Posterior vena cava (tissue), 2 donors: ENCODE measurements at places on chromosomes 16 and 17.

DNA sequence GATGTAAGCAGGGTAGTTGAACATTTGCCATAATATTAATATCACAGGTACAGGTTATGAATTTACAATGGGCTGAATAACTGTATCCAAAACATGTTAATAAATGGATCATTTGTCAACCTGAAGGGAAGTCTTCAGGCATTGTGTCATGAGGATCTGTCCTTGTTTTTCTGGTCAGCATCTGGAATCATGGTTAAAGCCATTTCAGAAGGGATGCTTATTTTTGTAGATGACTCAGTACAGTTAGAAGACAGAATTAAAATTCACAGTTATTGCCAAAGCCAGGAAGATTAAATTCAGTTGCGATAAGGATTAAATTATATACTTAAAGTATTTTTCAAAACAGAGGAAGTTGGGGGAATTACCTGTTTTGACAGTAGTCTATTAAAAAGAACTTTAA, 8.0 kb downstream of the PSMD11 start:
- DNase-seq, result no peak

- no peak for DNase-seq
Measured at GRCh38 chr16:1291576-1291974, 17.9 kb upstream of the UBE2I start.

GRCh38 chr16:78988361-78988969, 612.1 kb downstream of the MAF start:
- DNase-seq, result no peak

GRCh38 chr16:81646561-81646960, 132.5 kb upstream of the PLCG2 start:
- DNase-seq, result no peak

DNA sequence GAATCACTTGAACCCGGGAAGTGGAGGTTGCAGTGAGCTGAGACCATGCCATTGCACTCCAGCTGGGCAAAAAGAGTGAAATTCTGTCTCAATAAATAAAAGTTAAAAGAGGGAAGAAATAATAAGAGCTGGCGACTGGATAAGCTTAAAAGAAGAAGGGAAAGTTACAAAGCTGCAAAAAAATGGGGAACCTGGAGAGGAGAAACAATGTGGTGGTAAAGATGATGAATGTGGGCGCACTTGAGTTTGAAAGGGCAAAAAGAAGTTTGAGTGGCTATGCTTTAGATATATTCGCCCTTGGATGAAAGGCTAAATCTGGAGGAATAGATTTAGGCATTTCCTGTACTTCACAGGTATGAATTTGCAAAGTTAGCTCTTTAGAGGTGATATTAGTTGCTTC, 53.0 kb upstream of the YPEL2 start:
- no peak for DNase-seq

DNA sequence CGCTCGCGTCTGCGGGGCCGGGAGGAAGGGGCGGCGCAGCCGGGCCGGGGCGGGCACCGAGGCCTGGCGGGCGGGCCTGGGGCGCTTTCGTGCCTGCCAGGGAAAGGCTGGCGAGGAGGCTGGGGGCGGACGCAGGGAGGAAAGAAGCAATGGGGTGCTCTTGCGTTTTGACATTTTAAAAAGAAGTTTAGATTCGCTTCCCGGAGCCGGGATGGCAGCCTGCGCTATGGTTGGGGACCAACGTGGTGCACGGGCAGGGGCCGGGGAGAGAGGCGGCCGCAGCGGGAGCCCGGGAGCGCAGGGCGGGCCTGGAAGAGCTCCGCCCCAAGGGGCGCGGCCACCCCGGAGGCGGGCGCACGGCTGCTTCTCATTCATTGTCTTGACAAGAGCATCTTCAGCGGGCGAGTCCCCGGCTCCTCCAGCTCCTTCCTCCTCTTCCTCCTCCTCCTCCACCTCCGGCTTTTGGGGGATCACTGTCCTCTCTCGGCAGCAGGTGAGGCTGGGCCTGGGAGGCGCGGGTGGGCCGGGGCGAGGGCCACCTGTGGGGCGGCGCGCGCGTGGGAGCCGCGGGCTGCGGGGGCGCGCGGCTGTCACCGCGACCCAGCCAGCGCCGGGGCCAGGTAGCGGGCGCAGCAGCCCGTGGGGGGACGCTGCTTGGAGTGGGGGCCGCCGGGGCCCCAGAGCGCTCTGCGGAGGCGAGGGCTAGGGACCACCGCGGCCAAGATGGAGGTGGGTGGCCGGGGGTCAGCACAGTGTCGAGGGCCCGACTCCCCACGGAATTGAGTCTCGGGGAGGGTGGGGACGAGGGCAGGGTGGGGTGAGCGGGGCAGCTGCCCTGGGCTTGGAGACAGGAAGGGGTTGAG, at the start of gene CORO1A:
Gene CORO1A, plus strand, starts transcription at position 370 of the 863 bp plus-strand sequence. CDS start 1,608 bp downstream, outside the sequence.
- peak; percentile 95 for DNase-seq

GRCh38 chr16:30570636-30571444, 674 bp downstream of the ZNF688 start:
- DNase-seq, result no peak

- peak; percentile 83 for DNase-seq
Measured at GRCh38 chr16:84514874-84515835, 10.7 kb upstream of the MEAK7 start.

DNA sequence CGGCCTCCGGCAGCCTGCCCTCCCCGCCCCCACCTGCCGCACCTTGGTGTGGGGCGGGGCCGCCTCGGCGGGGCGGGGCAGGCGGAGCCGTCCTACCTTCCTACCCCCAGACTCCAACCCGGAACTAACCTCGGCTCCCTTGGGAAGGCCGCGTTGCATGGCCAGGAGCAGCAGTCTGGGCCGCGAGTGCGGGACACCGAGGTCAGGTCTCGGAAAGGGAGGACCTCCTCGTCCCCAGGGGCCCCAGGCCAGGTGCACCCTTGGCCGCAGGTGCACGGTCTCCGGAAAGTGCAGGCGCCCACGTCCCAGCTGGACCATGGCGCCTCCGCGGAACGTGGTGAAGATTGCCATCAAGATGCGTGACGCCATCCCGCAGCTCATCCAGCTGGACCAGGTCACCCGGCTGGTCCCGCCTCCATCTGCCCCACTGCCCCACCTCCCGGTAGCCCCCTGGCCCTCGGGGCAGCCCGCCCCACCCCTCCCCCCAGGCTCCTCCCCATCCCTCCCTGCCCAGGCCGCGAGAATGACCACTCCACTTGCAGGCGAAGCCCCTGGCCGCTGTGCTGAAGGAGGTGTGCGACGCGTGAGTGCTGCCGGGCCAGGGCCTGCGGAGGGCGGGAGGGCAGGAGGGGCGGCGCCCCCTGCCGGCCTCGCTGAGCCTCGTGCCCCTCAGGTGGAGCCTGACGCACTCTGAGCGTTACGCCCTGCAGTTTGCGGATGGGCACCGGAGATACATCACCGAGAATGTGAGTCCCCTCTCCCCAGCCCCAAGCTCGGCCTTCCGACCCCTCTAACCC, at the start of gene ELMO3:
Gene ELMO3, plus strand, starts transcription at position 121 of the 797 bp plus-strand sequence. Its CDS starts 196 bp downstream, at position 317.
- DNase-seq, result no peak

DNA sequence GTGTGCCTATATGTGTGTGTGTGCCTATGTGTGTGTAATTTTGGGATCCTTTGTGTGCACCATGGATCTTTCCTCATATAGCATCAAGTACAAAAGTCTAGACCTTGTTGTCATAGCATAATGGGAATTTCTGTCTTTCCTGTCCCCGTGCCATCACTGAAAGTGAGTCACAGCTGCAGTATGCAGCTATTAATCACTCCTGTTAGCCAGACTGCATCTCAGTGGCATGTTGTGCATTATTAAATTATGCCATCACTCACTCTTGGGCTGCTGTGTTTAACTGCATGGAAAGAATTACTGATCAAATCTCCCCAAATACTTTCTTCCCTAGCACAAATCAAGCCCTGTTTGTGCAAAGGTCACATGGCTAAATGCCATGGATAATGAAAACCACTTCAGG, 92.4 kb downstream of the CBLN1 start:
- DNase-seq, result no peak

- DNase-seq, result no peak
Measured at GRCh38 chr17:82116246-82116645, 18.2 kb upstream of the FASN start.

DNA sequence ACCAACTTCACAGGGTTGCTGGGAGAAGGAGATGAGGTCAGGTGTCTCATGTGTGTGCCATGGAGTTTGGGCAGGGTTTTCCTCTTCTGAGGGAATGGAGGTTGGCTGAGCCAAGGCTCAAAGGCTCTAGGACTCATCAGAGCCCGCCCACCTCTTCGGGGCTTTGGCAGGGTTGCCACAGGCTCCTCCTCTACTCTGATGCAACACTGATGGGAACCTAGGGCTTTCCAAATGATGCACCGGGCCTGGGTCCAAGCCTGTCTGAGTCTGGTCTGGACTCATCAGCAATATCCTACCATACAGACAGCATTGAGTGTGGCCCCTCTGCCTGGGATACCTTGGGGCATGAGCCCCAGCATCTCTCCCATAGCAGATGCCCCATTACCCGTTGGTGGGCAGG, 59.5 kb upstream of the LHX1 start:
- DNase-seq, result no peak
